Activated CD4-positive, alpha-beta T cell treated with anti-CD3 and anti-CD28 coated beads, Interleukin-2, amount 50 U/mL, for 4 hours (primary cell): ENCODE measurements at places on chromosomes 1 and 21.

DNA sequence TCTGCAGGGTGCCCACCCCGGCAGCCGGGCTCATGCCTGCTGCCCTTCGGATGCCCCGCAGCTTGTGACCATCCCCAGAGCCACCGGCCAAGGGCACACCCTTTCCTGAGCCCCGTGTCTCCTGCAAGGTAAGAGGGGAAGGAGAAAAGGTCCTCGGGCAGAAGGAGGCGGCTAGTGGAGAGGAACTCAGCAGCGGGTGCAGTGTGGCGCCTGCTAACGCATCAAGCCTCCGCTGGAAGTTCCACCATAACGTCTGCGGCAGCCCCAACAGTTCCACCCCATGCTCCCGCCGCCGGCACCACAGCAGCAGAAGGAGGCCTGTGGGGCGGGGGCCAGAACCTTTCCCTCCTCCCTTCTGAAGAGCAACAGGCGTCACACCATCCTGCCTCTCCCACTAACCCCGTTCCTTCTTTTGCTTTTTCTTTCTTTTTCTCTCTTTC is 990 bp downstream of the VWA5B1 start:
- DNase-seq = no peak

GRCh38 chr1:42845866-42846256 is 552 bp upstream of the ZNF691 start:
- DNase-seq = no peak

DNA sequence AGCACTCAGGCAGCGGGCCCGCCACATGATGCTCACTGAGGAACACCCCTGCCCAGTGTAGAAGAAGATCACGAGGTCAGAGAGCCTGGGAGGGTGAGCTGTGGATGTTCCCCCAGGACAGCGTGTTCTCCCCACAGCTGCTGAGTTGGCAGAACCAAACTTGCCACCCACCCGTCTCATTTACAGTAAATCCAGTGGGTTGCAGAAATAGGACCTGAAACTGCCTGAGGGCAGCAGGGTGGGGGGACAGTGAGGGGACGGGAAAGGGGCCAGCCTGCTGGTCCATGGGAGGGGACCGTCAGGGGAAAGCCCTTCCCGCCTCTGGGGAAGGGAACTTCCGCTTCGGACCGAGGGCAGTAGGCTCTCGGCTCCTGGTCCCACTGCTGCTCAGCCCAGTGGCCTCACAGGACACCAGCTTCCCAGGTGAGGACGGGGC is at the start of gene C1QB:
TSS of gene C1QB (plus strand) at position 356 of the 436 bp plus-strand sequence. CDS start 6,227 bp downstream, outside the sequence.
- no peak for DNase-seq

DNA sequence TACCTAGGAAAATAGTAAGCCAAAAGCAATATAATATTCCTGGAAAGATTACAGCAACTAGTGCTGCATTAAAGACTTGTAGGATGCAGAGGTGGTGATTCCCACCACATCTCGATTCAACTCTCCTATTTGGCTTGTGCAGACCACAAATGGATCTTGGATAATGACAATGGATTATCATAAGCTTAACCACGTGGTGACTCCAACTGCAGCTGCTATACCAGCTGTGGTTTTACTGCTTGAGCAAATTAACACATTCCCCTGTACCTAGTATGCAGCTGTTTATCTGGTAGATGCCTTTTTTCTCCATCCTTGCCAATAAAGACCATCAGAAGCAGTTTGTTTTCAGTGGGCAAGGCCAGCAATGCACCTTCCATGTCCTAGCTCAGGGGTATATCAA is 542.7 kb upstream of the ADGRL4 start:
- DNase-seq = no peak

GRCh38 chr1:155081472-155082300 is 3.0 kb downstream of the EFNA3 start:
- no peak for DNase-seq

DNA sequence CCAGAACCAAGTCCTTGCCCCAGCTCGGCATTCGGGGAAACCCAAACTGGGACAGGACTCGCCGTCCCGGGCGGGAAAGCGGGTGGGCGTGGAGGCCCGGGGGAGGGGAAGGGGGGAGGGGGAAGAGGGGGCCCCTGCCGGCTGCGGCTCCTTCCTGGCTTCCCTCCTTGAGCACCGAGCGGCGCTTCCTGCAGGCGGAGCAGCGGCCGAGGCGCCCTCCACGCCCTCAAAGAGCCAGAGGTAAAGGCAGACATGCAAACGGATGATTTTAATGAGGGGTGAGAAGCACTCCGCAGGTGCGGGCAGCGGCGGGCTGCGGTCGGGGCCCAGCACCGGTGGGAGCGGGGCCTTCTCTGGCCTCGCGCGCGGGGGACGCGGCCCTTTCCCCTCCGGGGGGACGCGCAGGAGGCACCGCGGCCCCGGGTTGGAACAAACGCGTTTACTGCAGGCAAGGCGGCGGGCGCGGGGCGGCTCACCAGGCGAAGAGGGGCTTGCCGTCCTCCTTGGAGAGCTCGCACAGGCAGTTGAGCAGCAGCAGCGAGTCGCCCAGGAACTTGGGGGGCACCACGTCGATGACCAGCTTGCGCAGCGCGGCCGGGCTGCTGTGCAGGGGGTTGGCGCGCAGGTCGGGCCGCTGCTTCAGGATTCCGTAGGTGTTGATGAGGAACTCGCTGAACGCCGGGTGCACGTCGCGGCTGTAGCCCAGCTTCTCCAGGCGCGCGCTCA is 5.7 kb upstream of the FTCD start:
- DNase-seq = no peak

- DNase-seq = no peak
Observed at GRCh38 chr1:232620356-232620969, 9.5 kb downstream of the SIPA1L2 start.

DNA sequence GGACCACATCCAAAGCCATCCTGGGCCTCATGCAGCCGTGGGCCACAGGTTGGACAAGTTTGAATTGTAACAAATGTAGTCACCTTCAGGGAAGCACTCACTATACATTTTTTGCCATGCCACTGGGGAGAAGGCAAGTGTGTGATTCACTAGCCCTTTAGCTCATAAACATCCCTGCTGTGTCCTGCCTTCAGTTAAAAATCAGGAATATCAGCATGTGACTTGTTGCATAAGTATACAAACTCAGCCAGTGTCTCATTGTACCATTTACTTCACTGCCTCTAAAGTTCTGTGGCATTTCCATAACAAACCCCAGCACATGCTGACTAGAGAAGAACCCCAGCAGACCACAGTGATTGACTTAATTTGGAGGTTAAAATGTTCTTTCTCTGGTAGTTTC is 142.0 kb upstream of the C1orf105 start:
- DNase-seq = no peak

DNA sequence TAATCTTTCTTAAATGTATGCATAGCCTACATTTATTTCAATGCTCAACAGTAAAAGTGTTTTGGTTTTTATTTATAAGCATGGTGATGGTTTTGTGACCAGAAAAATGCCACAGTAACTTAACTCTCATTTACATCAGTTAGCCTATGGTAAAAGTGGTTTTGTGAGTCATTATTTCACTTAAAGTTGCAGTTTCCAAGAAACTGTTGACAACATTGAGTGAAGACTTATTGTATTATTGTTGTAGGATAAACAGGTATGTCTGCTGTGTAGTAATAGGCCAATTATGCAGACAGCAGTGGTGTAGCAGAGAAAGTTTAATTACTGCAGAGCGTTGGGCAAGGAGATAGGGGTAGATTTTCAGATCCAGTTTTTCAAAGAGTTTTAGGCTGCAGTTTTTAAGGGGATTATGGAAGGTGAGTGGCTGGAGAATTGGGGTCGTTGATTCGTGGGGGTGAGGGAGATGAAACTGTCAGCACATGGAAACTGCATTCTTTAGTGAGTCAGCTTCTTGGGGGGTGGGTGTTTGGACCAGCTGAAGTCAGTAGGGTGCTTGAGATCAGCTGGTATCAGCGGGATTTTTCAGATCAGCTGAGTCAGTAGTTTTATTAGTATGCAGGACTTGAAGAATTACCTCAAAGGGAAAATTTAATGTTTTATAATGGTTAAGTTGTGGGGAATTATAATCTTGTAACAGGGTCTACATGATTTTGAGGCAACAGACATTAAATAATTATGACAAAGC is 168.7 kb upstream of the FMN2 start:
- no peak for DNase-seq

GRCh38 chr1:76961181-76961819 is 94.0 kb downstream of the ST6GALNAC5 start:
- no peak for DNase-seq

- no peak for DNase-seq
Observed at GRCh38 chr21:25457411-25457810, 149.9 kb downstream of the MRPL39 start.

DNA sequence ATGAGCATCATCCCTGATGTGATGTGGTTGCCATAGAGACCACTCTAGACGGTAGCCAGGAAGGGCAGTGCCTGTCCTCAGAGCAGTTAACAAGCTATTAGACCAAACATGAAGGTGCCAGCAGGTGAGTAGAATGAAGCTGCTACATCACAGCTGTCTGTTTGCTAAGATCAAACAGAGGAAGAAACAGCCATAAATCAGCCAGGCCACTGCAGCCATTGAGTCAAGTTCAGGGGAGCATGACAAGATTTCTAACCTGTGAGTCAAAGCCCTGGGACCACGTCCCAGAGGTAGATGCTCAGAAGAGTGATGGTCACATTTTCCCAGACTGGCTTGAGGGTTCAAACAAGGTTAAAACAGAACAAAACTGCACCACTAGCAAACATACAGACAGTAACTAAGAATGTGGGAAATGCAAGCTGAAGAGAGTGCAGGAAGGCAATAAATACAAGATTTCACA is 450.6 kb upstream of the DAB1 start:
- no peak for DNase-seq
